ENCODE measurements at places on chromosomes 1 and 21. TPM values are rescaled to one million over a fixed set of nuclear protein-coding genes. Genes with fewer than 3 reads are reported as not detected.

Gene TENT5C
- total RNA-seq: 3.6 TPM

- DNase-seq: no peak
These were observed 2.3 kb downstream of the SRSF10 start for GRCh38 chr1:23977854-23978191.

- DNase-seq: no peak
These were observed 62.6 kb downstream of the SPAG17 start for GRCh38 chr1:118122234-118123004.

- DNase-seq: no peak
These were observed 117.9 kb downstream of the PHTF1 start for GRCh38 chr1:113641396-113641795.

DNA sequence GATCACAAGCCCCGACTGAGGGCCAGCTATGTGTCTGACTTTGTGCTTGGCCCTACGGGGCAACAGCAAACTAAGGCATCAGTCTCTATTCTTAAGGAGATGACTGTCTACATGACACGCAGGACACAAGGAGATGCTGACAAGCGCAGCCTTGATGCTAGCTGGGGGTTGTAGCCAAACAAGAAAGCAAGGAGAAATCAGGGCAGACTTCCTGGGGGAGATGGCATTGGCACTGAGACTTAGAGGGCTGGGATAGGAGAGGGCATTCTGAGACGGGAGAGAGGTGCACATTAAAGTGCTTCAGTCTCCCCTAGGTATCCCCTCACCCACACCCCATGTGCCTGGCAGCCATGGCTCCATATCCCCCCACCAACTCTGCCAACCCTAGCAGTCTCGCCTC is 210.8 kb upstream of the POU3F1 start:
- no peak for DNase-seq

GRCh38 chr1:43434256-43434655 is 19.5 kb downstream of the HYI start:
- DNase-seq: peak; percentile 64

DNA sequence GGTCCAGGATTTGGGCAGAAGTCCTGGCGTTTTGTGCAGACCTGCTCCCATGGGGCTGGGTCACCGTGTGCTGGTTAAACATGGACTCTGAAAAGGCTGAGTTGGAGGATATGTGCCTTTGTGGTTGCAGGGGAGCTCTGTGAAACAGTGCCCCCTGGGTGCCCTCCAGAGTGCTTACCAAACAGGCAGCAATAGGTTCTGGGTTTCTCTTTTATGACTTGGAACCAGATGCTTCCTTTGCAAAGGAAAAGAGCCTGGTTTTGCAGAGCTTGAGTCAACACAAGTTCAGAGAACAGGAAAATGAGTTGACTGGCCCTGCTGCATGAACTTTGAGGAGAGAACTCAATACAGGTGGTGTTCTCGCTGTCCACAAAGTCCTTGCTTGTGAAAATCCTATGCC is 288.9 kb downstream of the TM2D1 start:
- DNase-seq: no peak

- no peak for DNase-seq
These were observed 6.0 kb upstream of the AKNAD1 start for GRCh38 chr1:108862698-108863477.

DNA sequence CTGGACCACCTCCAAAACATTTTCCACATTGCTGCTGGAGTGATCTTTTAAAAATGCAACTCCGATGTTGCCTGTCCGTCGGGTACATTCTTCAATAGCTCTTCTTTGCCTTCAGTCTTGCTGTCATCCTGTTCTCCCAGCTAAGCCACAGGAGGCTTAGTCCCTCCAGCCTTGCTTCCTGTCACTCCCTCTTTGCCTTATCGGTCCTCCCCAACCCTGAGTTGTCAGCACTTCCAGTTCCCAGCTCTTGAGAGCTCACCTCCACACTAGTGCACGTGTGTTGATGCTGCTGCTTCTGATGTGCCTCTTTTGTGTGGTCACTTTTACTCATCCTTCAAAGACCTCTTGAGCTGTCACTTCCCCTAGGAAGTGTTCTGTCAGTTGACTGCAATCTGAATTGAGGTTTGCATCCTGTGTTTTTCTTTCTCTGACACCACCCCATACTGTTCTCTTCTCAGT is 15.3 kb downstream of the UCK2 start:
- DNase-seq: no peak

Gene OR2T2
- total RNA-seq: not detected

DNA sequence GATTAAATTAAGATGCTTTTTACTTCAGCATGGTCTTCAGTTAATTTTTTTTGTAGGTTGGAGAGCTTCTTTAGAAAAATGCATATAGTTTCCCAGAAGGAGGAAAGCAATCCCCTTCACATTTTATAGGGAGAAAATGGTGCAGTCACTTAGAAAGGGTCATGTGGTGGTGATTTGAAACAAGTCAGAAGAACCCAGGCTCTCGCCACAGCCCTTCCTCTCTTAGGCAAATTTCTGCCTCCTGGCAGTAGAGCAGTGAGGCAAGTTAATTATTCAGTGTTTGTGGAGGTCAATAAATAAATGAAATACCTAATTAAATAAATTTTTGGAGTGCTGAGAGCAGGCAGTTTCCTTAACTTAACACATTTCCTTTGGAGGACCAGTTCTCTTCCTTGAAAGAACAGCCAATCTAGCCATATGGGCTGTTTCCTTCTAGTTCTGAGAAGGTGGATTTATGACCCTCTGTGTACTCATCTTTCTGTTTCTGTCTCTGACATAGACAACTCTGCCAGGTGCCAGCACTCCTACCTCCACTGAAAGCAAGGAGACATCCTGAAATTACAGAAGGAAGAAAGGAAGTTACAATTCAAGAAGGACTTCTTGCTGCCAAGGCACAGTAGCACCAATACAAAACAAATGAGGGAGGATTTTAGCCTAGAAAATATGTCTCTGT is 19.0 kb upstream of the POGZ start:
- no peak for DNase-seq

- DNase-seq: no peak
These were observed 81.8 kb upstream of the HMCN1 start for GRCh38 chr1:185652348-185652747.

DNA sequence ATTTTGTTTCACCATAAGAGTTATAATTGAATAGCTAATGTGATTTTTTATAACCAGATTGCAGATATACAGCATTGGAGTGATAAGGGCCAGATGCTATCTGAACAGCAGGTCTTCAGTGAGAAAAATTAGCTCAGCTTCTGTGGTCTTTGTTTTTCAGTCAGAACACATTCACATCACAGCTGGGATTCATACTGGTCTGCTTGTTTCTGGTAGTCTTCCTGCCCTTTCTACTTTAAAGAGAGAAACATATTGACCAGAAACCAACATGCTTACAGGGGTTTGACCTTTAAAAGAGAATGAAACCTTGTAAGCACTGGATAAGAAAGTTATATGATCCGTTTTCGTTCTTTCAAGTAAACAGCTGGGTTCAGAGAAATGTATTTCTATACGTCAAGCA is 213.7 kb upstream of the TMPRSS15 start:
- DNase-seq: no peak

- no peak for DNase-seq
These were observed 48.1 kb downstream of the CAMSAP2 start for GRCh38 chr1:200786788-200787187.

Gene JTB
- 77.5 TPM for total RNA-seq

- DNase-seq: no peak
These were observed 54.0 kb downstream of the COLGALT2 start for GRCh38 chr1:183983371-183984105.

DNA sequence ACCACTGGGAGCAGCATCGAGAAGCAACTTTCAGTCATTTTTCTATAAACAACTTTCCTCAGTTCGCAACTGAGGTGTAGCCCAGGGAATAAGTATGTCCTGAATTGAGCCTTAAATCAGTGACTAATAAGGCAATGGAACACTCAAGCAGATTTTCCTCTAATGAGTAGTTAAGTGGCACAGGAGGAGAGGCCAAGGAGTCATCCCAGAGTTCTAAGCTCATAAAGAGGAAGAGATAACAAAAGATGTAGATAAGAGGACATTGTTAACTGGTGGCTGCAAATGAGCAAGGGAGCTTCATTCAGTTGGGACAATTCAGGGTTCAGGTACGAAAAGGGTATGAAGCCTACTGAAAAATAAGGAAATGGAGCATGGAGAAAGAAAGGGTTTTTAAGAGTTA is 64.5 kb downstream of the LRRC40 start:
- DNase-seq: no peak

GRCh38 chr1:207810173-207810572 is 58.3 kb downstream of the CD46 start:
- no peak for DNase-seq

- DNase-seq: no peak
These were observed 42.8 kb downstream of the MRPL39 start for GRCh38 chr21:25564349-25564948.

Gene PCAT6
- 1.2 TPM for total RNA-seq

DNA sequence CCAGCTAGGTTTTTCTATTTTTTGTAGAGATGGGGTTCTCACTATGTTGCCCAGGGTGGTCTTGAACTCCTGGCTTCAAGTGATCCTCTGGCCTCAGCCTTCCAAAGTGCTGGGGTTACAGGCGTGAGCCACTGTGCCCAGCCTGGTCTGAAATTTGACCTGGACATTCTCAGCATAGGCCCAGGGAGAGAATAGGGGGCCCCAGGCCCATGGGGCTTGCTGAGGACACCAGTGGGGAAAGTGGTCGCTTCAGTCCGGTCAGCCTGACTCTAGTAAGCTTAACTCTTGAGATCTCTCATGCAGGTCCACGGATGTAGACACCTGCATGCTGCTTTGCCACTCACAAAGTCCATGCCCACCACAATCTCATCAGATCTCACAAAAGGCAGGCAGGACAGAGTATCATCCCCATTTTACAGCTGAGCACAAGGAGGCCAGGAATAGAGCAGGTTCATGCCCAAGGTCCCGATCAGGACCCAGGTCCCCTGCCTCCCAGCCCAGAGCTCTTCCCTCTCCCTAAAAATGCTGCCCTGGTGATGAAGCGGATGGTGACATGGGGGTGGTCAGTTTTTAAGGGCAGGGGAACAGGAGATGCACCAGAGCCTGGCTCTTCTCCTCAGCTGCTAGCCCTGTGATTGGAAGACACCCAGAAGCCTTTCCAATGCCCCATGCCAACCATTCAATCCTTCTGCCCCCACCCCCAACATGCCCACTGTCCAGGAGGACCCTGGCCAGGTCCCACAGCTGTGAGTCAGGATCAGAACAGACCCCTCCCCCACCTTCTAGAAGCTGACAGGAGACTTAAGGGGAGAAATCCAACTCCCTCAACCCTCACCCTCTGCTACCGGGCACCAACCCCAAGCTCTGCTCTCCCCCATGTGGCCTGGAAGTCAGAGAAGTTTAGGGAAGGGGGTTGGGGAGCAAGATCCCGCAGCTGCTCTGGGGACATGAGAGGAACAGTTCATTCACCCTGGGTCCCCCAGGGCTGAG is 1.8 kb downstream of the FHL3 start:
- DNase-seq: peak; percentile 67

Data from posterior vena cava (tissue), 2 donors.